CD4-positive, alpha-beta T cell (primary cell): ENCODE measurements at places on chromosomes 3 and 15.

DNA sequence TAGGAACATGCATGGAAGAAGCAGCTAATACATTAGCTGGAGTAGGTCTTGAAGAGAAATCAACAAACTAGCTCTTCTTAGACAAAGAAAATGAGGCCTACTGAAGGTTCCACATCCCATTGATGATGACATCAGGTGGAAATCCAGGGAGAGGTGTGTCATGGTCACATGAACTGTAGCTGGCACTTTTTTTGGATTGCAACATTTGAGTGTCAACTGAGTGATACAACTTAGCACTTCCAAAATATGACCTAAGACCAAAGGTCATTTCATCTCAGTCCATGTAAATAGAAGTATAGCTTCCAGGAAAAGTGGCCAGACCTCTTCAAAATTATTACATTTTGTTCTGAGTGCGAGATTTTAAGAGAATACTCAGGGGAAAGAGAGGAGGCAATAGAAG, 117.2 kb upstream of the MEIS2 start:
- no peak for DNase-seq

DNA sequence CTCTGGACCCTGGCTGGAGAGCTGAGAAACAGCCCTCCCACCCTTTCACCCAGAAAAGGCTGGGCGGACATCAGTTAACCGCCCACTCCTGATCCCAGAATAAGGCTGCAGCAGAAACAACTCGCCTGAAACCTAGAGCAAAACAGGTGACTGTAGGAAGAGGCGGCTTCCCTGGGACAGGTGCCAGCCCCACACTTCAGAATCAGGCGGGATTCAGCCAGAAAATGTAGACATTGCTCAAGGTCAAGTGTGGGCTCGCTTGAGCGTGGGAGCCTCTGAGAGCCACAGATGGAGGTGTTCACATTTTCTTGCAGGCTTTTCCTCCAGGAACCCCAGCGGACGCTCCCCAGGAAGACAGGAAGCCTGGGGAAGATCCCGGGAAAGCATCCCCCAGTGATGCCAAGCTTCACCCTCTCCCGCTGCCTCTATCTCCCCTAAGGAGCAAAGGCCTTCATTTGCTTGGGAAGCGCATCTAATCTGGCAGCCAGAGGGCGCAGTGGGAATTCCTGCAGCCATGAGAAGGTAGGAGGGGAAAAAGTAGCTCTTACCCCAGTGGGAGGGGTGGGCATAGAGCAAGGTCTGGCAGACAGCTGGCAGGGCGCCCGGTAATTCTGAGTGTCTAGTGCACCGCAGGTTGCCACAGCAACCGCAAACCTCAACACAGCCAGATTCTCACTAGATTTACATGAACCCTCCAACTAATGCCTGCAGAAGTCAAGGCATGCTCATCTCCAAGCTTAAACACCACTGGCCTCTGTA, 77.7 kb downstream of the OCA2 start:
- no peak for DNase-seq

DNA sequence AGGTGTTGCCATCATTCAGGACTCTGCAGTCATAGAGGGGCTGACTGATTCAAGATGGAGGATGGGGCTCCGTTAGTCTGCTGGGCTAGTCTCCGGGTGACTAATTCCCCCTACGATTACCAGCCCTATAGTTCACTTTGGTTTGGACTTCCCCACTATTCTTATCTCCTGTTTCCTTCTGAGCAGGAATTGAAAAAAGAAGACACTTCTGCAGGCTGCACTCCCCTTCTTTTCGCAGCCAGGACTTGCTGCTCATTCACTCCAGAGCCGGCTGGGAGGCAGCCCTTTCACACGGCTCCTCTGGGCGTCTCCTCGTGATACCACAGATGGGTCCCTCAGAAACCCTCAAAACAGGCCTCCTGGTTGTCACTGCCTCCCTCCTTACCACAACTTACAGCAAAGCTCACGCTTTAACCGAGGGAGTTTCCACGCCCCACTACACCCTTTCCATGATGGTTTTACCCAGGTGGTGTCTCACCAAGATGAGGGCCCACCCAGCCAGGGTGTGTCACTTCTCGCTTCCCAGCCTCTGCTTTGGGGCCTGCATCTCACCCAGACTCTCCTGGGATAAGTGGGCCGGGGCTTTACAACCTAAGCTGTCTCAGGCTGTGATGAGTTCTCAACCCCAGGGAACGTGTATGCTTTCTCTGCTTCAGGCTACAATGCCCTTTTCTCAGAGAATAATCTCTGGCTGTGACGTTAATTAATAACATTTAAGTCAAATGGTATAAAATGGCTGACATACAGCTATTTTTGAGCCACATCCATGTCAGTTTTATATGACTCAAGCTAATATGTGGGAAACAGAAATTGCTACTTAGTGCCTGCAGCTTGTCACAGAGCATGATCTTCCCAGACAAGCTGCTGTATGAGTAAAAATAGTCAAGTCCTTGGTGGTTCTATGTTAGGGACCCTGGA, 11.9 kb downstream of the CX3CR1 start:
- peak; percentile 85 for DNase-seq

GRCh38 chr3:60399861-60400845, 851.1 kb downstream of the FHIT start:
- no peak for DNase-seq

DNA sequence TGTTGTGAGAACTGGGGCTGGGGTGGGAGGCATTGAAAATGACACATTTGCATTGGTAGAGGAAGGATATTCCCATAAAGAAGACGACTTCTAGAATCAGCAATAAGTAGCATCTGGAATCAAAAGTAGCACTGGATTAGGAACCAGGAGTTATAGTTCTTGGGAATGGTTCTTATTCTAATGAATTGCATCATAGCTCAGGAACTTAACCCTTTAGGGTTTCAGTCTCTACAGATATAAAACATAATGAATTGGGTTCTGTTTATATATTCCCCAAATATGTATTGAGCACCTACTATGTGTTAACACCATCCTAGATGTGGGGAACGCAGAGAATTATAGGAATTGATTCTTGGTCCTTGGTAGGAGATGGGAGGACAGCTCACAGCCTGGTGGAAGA, 16.3 kb upstream of the SNRK start:
- no peak for DNase-seq
